EH (cell line): ENCODE measurements at places on chromosomes 1 and 21.

DNA sequence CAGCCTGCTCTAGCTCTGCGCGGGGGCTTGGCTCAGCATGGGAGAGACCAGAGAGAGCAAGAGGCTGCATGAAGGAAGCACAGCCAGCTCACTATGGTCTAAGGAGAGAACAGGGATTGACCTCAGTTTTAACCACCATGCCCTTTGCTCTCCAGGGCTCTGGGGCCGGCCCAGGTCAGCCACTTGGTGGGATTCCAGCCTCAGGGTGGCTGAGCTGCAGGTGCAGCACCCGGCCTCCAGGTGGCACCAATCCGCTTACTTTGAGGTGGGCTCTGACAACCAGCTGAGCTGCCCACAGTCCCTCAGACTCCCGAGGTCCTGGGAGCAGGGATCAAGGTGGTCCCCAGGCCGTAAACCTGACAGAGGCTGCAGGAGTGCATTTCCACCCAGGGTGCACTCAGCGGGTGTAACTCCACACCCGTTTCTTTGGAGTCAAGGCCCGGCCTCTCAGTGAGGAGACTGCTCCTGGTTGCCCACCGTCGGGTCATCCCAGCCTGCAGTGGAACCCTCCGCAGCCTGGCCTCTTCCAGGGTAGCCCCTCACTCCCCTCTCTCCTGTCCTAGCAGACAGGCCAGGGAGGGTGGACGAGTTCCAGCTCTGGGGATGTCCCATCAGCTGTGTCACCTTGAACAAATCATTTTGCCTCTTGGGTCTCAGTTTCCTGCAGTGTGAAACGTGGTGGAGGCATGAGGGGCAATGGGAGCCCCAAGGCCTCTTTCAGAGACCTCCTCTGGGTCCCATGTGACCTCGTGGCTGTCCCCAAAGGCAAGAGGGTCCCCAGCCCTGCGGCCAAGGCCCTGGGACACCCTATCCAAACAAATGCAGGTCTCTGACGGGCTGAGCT lies 607 bp upstream of the LGR6 start:
- DNase-seq, result peak; percentile 57

DNA sequence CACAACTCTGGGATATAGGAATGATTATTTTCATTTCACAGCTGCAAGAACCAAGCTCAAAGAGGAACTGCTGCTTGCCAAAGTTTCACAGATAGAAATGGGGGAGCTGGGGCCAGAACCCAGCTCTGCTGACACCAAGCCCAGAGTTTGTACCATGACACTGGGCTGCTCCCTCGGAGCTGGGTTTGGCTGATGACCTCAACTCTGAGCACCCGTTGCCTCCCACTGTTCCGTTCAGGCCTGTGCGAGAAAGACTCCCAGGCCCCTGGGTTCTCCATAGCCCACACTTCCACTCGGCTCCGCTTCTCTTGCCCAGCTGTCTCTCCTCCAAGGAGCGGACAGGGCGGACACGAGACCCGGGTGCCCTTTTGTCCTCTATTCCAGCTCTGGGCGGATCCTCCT lies 55.2 kb downstream of the NGF start:
- DNase-seq, result no peak

- no peak for DNase-seq
These were observed 10.3 kb downstream of the LIX1L start for GRCh38 chr1:145947551-145947950.

GRCh38 chr1:233078396-233078795 lies 128.0 kb downstream of the NTPCR start:
- no peak for DNase-seq

DNA sequence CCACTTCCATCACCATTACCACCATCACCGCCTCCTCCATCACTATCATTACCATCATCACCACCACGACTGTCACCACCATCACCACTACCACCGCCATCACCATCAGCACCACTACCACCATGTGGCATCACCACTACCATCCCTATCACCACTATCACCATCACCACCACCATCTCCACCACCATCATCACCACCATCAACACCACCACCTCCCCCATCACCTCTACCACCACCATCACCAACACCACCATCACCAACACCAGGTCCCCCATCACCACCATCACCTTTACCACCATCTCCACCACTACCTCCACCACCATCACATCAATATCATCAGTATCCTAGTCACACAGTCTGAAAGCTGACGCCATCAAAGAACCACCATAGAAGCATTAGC lies 39.9 kb upstream of the RIPK4 start:
- DNase-seq, result no peak

DNA sequence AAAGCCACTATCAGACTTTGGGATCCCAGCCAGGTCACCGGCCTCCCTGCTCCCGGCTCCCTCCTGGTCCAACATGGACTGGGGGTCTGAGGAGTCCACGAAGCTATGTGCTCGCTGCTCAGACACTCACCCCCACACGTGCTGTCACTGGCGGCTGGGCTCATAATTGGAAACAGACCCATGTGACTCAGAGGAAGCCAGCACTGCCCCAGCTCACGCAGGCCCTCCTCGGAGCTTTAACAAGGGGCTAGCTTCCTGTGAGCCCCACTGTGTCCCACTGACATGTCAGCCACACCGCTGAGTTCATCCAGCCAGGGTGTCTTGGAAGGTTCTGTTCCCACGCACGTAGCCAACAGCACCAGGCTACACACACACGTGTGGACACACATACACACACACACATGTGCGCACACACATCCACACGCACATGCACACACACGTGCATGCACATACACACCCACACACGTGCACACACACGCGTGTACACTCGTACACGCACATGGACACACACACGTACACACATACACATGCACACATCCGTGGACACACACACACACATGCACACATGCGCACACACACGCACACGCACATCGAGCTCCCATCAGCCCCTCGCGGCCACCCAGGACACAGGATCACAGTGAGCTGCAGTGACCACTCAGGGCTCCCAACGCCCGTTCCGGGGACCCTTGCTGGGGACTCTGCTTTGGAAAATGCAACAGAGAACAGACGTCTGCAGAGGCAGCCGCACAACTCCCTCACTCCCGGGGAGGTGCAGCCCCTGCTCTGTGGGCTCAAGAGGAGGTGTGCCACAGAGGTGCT lies 18.4 kb upstream of the COL6A2 start:
- DNase-seq, result peak; percentile 98

DNA sequence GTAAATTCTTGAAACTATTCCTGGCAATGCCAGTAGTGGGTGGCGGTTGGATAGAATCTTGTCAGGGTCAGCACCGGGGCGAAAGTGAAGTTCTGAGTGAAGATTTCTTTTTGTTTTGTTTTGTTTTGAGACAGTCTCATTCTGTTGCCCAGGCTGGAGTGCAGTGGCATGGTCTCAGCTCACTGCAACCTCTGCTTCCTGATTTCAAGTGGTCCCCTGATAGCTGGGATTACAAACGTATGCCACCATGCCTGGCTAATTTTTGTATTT lies 33.3 kb downstream of the PCNT start:
- DNase-seq, result no peak

- DNase-seq, result peak; percentile 79
These were observed 69.1 kb downstream of the HSF2BP start for GRCh38 chr21:43590194-43590593.

- DNase-seq, result no peak
These were observed 19.8 kb downstream of the ATP6V1G3 start for GRCh38 chr1:198520524-198521254.

DNA sequence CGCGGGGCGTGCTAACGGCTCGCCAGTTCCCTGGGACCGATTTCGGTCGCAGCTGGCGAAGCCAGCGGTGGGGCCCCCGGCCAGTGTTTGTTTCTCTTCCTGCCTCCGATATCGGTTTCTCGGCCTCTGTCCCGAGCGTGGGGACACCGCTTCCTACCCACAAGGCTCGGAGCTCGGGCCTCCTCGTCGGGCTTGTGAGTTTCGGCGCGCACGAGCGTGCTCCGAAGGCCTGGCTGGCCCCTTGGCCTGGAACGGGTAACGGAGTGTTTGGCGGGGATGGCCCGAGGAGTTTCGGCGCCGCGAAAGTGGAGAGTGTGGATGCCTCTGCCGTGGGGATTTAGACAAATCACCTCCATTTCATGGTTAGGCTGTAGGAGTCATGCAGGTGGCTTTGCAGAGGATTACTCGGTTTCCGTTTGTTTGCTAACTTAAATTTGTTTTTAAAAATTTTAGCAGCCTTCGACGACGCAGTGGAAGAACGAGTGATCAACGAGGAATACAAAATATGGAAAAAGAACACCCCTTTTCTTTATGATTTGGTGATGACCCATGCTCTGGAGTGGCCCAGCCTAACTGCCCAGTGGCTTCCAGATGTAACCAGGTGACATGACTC lies 559 bp downstream of the RBBP4 start:
- DNase-seq, result no peak

GRCh38 chr1:21337010-21337437 lies 46.8 kb upstream of the ECE1 start:
- no peak for DNase-seq

GRCh38 chr1:221696718-221697461 lies 45.0 kb downstream of the DUSP10 start:
- DNase-seq, result no peak

- no peak for DNase-seq
These were observed 16.7 kb downstream of the TMEM69 start for GRCh38 chr1:45704637-45705036.

DNA sequence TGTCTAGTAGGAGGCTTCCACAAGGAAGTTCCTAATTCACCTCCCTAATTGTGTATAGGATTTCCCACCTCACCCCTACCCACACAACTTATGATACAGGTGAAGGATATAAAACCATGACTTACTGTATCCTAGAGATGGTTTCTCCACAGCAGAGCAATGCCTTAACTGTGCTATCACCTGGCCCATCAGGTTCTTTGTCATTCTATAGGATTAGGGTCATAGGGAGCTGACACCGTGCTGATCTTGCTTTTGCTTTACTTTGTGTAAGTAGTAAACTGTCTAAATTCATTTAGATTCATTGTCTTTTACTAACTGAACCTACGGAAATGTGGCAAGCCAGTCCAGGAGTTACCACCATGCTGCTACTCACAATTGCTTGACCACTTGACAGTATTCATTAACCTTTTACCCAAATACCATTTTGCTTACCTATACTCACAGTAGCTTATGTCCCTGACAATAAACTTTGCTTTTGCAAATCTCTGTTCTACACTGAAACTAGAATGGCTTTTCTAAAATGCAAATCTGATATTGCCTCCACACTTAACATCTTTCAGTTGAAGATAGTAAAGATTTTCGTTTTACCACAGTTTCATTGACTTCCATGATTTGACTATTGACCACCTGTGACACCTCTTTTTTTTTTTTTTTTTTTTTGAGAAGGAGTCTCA lies 147.6 kb downstream of the IFI44 start:
- no peak for DNase-seq
